ENCODE measurements at places on chromosomes 11 and 22. TPM values are rescaled to one million over a fixed set of nuclear protein-coding genes. Genes with fewer than 3 reads are reported as not detected.

DNA sequence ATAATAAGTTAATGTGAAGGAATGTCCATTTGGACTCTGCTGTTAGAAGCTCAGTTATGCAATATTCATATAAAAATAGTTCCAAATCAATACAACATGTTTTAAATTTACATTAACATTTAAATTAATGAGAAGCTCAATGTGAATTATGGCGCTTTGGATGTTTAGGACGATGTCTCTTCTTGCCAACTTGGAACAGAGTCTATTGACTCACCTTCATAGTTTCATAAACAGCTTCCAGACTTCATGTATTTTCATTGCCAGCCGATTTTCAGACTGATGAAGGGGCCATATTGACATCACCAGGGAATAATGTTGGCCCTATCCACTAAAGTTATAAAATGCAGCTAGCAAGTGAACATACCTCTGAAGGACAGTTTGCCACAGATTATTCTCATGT, 1136.2 kb downstream of the LRRC4C start:
- no peak for DNase-seq

DNA sequence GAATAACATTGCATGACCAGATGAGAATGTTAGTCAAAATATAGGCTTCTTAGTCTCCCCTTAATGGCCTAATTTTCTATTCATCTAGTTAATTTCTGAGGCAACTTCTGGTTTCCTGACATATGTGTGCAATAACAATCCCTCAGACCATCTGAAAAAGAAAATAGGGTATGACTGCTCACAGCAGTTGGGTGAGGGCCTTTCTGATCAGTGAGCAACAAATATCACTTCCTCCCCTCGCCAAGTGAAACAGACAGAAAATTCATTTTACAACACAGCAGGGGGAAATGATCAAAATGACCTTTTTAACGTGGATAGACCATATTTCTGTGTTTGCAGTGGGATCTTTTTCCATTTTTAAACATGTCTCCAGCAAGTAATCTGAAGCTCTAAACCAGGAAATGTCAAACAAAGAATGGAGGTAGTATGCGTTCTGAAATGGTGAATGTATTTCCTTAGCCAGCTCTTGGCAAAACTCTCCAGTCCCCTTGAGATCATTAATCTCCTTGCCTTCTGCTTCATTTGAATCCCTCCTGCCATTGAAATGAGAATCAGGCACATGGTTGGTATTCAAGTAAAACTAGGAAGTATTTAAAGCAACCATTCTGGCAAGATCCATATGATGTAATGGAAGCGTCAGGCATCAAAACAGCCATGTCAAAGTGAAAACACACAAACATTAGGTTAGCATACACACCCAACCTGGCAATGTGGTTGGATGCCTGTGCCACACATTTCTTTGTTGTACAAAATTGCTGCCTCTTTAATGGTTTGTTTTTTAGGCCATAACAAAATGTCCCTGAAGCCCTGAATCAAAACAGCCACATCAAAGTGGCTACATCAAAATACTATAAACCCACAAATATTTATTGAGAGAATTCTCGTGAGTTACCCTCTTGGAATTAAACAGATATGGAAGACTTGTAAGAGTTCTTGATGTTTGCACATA, 100.1 kb downstream of the SLC1A2 start:
- no peak for DNase-seq

GRCh38 chr11:26522912-26523610, 49.0 kb downstream of the MUC15 start:
- no peak for DNase-seq

DNA sequence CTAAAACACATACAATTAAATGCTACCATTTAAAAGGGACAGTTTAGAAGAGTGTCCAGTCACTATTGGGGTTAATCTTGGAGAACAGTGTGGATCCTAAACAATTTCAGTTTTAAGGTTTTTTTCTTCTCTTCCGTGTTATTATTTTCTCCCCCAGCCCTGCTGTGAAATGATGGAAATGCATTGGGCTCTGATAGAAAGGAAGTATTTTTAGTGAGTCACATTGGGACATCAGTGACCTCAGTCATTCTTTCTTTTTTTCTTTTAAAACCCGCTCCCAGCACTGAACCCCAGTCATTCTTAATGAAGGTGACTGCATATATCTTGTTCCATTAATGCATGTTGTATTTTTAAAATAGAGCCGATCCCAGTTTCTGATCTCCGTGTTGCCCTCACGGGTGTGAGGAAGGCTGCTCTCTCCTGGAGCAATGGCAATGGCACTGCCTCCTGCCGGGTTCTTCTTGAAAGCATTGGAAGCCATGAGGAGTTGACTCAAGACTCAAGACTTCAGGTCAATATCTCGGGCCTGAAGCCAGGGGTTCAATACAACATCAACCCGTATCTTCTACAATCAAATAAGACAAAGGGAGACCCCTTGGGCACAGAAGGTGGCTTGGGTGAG, 93.2 kb upstream of the OR4B1 start:
- DNase-seq, result no peak

DNA sequence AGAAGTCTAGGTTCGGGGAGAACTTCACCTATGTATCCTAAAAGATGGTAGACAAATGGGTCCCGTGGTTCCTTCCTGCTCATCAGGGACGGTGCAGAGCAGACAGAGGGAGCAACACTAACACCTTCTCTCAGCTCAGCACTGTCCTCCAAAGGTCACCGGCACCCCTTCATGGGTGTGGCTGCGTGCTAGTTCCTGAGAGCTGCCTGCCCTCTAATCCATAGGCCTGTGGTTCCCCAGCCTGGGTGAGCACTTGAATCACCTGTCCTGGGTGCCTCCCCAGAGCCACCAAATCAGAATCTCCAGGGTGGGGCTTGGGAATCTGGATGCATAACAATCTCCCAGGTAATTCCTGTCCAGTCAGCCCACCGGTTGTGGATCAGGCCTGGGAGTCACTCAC, 113.9 kb upstream of the TMEM45B start:
- no peak for DNase-seq

DNA sequence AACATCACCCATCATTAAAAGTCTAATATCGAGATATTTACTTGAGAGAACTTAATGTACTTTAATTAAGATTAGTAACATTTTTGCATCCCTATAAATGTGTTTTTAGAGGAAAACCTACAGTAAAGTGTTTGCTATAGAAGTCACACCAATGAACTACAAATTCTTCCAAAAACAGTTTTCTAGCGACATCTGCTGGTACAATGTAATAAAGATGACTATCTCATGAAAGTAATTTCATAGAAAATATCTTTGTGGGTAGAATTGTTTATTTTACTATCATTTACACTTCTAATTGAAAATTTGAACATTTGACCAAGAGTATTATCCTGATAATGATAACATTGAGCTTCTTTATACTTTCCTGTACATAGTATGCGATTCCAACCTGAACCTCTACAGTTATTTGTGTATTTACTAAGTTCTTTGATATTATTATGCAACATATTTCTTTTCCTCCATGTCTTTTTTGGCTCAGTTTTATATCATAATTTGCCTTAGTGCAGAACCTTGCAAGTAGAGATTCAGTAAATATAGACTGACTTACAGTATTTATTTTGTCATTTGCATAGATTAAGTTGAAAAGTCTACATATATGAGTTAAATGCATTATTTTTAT, 252.7 kb downstream of the TMEM135 start:
- peak; percentile 55 for DNase-seq

DNA sequence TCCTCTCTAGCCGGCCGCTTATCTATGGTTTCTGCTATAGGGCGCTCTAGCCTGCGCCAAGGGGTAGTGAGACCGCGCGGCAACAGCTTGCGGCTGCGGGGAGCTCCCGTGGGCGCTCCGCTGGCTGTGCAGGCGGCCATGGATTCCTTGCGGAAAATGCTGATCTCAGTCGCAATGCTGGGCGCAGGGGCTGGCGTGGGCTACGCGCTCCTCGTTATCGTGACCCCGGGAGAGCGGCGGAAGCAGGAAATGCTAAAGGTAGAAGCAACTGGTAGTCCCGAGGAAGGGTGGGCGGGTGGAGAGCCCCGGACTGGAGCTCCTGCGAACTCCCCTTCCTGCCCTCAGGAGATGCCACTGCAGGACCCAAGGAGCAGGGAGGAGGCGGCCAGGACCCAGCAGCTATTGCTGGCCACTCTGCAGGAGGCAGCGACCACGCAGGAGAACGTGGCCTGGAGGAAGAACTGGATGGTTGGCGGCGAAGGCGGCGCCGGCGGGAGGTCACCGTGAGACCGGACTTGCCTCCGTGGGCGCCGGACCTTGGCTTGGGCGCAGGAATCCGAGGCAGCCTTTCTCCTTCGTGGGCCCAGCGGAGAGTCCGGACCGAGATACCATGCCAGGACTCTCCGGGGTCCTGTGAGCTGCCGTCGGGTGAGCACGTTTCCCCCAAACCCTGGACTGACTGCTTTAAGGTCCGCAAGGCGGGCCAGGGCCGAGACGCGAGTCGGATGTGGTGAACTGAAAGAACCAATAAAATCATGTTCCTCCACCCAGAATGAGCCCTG, at the start of the genes LBHD1 and UQCC3:
Gene LBHD1 (minus strand): TSS at position 660 of the 782 bp plus-strand sequence. CDS start 2,236 bp downstream, outside the sequence.
Gene UQCC3 (plus strand): TSS at position 66 of the 782 bp plus-strand sequence. CDS start 73 bp downstream, at position 139.
- peak; percentile 71 for DNase-seq

The FIBIN gene
- not detected for total RNA-seq

The VEGFB gene
- 62.1 TPM for total RNA-seq

DNA sequence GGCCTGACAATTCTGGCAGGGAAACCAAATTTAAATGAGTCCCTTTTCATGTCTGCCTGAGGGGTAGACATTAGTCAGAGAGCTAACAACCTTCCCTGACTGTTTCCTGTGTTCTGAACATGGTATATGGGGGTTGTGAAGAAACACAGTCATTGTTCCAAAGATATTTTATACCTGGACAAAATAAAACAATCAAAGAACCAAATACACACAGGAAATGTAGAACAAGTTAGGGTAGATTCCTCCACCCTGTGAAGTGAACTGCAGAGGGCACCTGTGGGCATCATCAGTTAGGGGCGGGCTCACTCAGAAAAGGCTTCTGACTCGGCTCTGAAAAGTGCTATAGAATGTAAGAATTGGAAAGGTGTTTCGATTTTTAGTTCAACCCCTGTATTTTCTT, 231.9 kb upstream of the CADM1 start:
- DNase-seq, result no peak

DNA sequence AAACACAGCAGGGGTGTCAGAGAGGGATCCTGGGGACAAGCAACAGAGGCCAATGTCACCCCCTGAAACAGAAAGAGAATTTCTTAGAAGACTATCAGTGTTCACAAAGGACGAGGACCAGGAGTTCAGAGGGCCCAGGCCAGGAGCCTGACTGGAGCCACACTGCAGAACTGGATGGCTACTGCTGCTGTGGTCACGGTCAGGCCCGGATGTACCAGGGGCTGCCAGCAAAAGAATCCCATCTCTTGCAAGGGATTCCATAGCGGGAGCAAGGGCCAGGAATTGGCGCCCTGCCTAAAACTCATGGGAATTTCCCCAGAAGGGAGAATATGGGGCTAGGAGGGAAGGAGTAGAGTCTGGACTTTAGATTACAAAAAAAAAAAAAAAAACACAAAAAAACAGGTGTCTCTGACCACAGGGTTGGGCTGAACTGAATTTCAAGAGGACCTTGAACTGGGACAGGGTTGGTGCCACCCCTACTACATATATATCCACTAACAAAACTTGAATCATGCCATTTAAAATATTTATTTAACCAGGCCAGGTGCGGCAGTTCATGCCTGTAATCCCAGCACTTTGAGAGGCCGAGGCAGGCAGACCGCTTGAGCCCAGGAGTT, 15.7 kb upstream of the KCTD14 start:
- DNase-seq, result no peak

The NPAS4 gene
- total RNA-seq, result not detected

GRCh38 chr11:86218125-86219084, 26.1 kb upstream of the EED start:
- DNase-seq, result peak; percentile 48

DNA sequence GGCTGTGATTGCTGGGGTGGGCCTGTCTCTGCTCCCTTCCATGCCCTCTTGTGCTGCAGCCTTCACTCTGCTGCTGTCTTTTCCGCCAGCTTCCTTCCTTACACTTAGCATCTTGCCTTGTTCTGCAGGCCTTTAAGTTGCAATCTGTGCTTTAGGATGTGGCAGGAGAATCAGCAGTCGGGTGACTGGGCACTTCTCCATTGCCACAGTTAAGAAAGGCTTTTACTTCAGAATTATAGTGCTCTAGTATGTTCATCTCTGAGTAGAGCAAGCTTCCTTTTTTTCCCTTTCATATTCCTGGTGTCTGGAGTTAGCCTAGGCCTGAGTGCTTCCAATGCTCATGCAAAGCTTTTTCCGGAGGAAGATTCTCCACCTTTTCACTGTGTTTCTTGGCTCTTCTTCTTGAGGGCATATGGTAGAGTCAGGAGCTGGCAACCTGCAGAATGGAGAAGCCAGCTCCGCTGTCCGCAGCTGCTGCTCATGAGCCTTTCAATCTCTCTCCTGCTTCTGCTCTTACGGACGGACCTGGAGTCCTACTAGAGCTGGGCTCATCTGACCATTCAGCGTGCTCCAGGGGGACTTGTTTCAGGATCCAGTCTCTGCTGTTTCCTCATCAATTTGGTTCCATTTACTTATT, 20.2 kb downstream of the PPP6R2 start:
- DNase-seq, result no peak

Measured in naive thymus-derived CD8-positive, alpha-beta T cell (primary cell).